ENCODE measurements at places on chromosomes 4 and X.

DNA sequence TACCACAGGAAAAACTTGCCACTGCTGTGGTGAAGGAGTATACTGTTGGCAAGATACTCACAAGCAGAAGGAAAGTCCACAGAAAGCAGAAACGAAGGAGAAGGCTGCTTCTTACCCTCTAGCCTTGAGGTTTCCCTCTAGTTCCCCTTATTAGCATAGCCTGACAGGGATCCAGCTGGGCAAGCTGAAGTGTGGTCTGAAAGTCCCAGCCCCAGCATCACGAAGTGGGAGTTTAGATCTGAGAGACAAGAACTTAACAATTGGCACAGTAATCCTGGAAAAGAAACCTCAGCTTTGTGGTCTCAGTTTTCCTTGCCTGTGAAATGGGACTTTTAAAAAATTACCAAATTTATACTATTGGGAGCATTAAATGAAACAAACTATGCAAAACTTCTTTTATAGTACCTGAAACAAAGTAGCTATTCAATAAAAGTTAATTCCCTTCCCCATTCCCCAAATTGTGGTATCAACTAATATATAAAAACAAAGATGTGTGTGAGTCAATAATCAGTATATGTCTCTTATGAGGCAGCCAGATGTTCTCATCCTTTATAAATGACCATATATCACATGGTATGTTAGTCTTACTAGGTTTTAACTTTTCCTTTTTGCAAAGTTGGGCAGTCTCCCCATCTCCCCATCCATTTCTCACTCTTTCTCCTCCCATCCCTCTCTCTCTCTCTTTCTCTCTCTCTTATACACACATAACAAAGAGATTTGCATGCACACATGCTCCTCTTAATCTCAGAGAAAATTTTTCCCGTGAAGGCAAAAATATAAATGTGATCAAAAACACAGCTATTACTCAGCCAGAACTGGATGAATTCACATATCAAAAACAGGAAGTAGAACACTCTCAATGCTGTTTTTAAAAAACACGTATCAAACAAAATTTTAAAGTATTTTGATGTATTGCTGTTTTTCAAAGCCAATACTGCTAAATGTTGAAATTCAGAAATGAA lies 57.8 kb downstream of the SCFD2 start:
- no peaks in the 10 kb centered on the region for H3K27me3 ChIP-seq
- no peak overlapping the region for H3K27ac ChIP-seq
- H3K36me3 ChIP-seq: no peaks in the 10 kb centered on the region
- H3K4me1 ChIP-seq: peaks cover 6% of the 10 kb centered on the region
- no peak overlapping the region for H3K4me3 ChIP-seq

- no peak overlapping the region for H3K4me3 ChIP-seq
- H3K4me1 ChIP-seq: no peaks in the 10 kb centered on the region
- no peak for DNase-seq
- no peaks in the 10 kb centered on the region for H3K27me3 ChIP-seq
Observed at GRCh38 chr4:18110099-18110498, 88.5 kb upstream of the LCORL start.

DNA sequence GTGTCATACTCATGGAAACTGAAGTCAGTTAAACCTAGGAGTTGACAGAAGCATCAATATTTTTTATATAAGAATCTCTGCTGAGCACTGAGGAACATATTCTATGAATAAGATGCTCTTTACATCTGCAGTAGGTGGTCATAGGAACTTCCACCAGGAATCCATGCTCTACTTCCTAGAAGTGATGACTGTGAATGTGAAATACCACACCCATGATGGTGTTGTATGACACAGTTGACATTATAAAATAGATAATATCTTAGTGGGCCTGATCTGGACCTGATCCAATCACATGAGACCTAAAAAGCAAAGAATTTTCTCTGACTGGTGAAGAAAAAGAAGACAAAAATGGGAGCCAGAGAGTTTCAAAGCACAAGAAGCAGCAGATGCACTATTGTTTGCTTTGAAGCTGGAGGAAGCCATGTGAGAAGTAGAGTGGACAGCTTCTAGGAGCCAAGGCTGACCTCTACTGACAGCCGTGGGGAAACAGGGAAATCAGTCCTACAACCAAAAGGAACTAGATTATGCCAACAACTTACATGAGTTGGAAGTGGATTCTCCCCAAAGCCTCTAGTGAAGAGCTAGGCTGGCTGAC lies 68.6 kb upstream of the HS3ST1 start:
- H3K27ac ChIP-seq: no peak overlapping the region
- H3K4me3 ChIP-seq: no peak overlapping the region

- H3K4me3 ChIP-seq: no peak overlapping the region
- H3K36me3 ChIP-seq: no peaks in the 10 kb centered on the region
- no peaks in the 10 kb centered on the region for H3K27me3 ChIP-seq
- no peak for DNase-seq
- no peak overlapping the region for H3K27ac ChIP-seq
Observed at GRCh38 chrX:54427837-54428424, 12.3 kb upstream of the TSR2 start.

DNA sequence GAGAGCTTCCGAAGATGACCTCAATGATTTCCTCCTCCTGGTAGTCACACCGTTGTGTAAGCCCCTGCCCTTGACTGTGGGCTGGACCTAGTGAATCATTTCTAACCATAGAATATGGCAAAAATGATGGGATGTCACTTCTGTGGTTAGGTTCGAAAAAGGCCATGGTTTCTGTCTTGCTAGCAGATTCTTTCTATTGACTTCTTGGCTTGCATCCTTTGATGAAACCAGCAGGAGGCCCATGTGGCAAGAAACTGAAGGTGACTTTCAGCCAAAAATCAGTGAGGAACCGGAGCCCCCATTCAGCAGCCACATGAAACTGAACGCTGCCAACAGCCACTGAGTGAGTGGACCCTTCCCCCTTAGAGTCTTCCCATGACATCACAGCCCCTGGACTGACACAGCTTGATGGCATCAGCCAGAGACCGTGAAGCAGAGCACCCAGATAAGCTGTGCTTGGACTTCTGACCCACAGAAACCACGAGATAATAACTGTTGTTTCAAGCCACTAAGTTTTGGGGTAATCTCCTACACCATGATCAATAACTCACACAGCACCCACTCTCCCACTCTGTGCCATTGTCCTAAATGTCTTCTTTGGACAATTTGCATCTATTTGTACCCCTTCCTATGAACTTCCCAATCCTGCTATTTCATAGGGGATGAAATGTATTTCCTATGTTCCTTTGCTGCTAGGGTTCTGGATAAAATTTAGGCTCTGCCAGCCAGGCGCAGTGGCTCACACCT lies 148.0 kb upstream of the STX18 start:
- no peak for DNase-seq
- H3K36me3 ChIP-seq: no peaks in the 10 kb centered on the region
- peaks cover 7% of the 10 kb centered on the region for H3K4me1 ChIP-seq
- no peaks in the 10 kb centered on the region for H3K27me3 ChIP-seq
- no peak overlapping the region for H3K4me3 ChIP-seq
